Bronchial epithelial cell (primary cell): ENCODE measurements at places on chromosomes 3 and 15. TPM values are rescaled to one million over a fixed set of nuclear protein-coding genes. Genes with fewer than 3 reads are reported as not detected.

The NEK11 gene
- 2.1 and 8.4 TPM in 2 replicates for total RNA-seq

The SYNM gene
- total RNA-seq: 0.26 and 0.38 TPM in 2 replicates

The IL5RA gene
- not detected in 2 replicates for total RNA-seq

The IGSF10 gene
- total RNA-seq: under 0.01 TPM in 1 of 2 replicates, not detected in the other

The HSPBAP1 gene
- total RNA-seq: 11.3 and 12.0 TPM in 2 replicates

The ARMC8 gene
- total RNA-seq: 29.5 and 33.0 TPM in 2 replicates

The KBTBD13 gene
- total RNA-seq: not detected in 2 replicates

The FMN1 gene
- total RNA-seq: 1.6 and 2.2 TPM in 2 replicates

The TM4SF4 gene
- not detected in 2 replicates for total RNA-seq

The MINAR1 gene
- 0.26 and 0.53 TPM in 2 replicates for total RNA-seq

The FES gene
- 2.6 and 3.2 TPM in 2 replicates for total RNA-seq

The PATL2 gene
- total RNA-seq: 0.13 TPM in 1 of 2 replicates, not detected in the other

The MESP2 gene
- 0.13 and 0.26 TPM in 2 replicates for total RNA-seq

The POPDC2 gene
- 0.26 TPM in 1 of 2 replicates, not detected in the other for total RNA-seq

The ISLR gene
- 0.26 and 0.53 TPM in 2 replicates for total RNA-seq

The FBXO40 gene
- not detected in 2 replicates for total RNA-seq

The CCR2 gene
- total RNA-seq: 0.13 TPM in 1 of 2 replicates, not detected in the other
